GM20000 (cell line): ENCODE measurements at places on chromosomes 5 and 9.

DNA sequence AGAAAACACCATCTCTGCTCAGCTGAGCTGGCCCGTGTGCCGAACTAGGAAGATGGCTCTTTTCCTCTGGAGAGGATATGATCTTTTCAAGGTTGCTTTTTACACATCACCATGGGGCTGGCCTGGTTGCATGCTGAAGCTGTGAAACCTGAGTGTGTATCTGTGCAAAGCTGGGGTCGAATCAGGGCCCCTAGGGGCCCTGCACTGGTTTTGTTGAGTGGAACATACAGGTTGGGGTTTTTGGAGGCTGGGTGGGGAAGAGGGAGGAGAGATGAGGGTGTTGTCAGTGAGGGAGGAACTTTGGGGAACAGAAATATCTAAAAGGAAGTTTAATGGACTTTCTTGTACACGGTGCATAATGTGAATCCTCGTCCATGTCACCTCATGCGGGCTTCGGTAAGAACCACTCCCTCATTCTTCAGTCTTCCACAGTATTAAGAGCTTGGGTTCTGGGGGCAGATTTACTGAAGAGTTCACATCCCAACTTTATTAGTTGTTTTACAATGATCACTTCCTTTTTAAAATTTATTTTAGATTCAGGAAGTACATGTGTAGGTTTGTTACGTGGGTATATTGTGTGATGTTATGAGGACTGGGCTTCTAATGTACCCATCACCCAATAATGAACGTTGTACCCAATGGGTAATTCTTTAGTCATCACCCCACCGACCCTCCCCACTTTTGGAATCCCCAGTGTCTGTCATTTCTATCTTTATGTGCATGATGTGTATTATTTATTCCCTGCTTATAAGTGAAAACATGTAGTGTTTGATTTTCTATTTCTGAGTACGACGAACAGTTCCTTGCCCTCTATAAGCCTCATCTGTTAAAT is 238.2 kb downstream of the NR3C1 start:
- no peak for DNase-seq

GRCh38 chr9:76720245-76720644 is 44.0 kb upstream of the PCA3 start:
- no peak for DNase-seq

GRCh38 chr5:41707853-41708603 is 162.2 kb downstream of the OXCT1 start:
- peak; percentile 42 for DNase-seq

DNA sequence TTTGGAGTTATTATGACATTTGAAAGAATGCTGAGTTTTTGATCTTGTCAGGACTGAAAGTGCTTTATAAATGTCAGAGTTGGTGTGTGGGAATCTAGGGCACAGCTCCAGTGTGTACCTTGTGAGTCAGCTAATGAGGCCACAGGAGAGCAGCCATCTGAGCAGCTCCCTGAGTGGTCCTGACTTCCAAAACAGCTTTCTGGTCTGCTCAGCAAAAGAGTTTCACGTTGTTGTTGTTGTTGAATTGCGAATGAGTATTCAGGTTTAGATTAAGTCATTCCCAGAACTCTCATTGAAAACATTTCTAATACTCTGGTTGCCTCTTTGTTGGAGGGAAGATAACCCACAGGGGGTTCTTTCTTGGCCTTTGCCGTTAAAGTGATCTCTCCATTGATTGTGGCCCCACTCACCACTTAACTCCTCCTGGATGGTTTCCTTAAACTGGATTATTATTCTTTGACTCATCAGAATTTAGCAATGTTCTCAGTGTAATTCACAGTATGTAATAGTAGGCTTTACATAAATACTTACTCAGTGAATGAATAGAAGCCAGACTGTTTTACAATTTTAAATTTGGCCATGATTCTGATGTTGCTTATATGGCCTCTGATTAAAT is 125.1 kb upstream of the SGCD start:
- DNase-seq: no peak

DNA sequence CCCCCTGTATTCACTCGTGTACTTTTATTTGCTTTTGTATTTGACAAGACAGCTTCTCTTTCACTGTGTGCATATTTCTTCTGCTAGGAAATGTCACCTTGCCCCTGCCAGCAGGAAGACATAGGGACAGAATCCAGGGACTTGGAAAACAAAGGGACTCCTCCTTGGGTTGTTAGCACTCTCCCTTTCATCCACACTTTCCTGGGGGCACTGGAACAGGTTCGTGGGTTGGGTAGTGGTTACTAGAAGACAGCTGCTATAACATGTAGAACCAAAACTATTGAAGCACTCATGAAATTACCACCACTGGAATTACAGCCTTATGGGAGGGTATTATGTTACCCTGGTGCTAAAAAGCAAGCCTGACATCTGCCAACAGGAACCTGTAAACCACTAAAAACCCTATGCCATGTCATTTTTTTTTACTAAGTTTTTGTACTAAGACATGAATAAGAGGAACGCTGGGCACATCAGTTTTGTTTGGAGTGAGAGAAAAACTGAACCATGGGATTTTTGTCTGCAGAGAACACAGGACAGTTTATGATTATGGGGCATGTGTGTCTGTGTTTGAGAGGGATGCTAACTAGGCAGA is 4.7 kb upstream of the CCL28 start:
- DNase-seq: no peak

GRCh38 chr5:115501464-115502210 is 42.9 kb downstream of the FEM1C start:
- no peak for DNase-seq

DNA sequence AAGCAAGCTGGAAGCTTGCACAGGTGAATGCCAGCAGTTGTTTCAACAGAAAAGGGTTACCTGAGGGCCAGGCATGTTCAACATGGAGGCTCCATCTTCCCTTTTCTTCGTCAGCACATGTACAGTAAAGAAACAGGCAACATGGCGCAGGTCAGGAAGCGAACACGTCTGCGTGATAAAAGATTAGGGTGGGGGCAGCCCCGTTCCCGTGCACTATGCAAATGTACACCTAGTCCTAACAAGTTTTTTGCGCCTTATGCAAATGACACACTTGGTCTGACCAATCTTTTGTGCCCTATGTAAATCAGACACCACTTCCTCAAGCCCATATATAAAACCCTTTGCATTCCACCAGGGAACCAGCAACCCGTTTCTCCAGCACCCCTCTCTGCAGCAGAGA is 452.1 kb upstream of the PTPRD start:
- no peak for DNase-seq

DNA sequence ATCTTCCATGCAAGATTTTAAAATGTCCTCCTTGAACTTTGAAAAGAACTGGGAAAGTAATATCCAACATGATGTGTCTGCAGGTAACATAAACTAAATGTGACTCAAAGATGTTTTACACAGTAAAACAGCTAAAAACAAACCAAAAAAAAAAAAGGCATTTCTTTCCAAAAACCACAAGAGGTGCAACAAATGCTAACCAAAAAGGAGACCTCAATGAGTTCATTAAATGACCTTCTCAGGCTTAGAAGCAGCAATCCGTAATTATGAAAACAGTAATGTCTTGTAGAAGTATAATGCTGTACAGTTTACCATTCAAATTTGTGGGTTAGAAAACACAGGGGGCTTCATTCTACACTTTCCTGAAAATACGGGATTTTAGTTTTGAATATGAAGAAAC is 2.5 kb downstream of the RNF145 start:
- DNase-seq: no peak

- peak; percentile 36 for DNase-seq
Measured at GRCh38 chr5:35230038-35230611, at the start of gene PRLR. Gene PRLR, minus strand, starts transcription at chr5:35230487. Its CDS starts 140,867 bp downstream, at chr5:35089620.

DNA sequence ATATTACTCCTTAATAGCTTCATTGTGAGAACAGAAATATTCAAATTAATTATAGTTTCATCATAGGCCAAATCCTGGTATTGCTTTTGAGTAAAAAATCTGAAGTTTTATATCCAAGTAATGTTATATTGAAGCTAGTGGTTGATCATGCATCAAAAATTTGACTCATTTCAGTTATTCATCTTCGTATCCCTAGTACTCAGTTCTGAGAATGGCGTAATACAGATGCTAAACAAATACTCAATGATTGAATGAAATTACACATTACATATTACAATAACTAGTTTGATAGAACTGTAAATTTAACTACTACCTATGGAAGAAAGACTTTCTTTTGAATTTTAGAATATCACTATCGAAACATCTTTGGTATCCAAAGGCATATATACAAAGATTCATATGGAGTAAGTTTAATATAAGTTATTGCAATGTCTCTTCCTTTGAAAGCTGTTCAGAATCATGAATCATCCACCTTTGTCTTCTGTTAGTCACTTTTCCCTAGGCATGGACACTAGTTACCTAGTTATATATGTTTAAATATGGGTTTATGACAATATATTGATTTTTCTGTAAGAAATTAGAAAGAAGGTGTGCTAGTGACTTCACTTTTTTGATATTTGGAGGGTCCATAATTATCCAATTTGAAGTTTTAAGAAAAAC is 5.0 kb upstream of the ZNF462 start:
- no peak for DNase-seq

DNA sequence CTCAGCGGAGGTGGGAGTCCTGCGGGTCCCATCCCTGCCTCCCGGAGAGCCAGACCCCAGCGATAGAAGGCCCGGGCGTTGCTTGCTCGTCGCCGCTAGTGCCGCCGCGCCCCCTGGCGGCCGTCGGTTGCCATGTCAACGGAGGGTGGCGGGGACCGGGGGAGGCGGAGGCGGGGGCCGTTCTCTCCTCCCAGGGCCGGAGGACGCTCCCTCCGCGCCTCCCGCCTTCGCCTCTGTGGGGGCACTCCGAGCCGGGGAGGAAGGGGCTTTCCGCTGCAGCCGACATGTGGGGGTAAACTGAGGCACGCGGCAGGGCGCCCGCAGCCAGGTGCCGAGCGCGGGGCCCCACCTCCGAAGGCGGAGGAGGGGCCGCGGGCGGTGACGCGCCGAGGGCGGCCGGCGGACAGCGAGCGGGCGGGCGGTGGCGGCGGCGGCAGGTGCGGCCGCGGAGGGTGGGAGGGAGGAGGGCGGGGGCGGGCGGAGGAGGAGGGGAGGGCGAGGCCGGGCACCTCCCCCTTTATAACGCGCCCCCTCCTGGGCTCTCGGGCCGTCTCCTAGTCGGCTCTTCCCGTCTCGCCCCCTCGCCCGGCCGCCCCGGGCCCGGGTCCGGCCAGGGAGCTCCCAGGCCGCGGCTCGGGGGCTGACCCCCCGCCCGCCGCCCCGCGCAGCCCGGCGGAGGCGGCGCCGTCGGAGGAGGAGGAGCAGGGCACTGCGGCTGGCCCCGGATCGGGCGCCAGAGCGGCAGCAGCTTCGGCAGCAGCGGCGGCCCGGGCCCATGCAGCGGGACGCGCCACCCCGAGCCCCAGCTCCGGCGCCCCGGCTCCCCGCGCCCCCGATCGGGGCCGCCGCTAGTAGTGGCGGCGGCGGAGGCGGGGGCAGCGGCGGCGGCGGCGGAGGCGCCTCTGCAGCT is 556 bp upstream of the CDK9 start:
- peak; percentile 92 for DNase-seq

- DNase-seq: no peak
Measured at GRCh38 chr5:1282131-1282992, 12.5 kb downstream of the TERT start.

DNA sequence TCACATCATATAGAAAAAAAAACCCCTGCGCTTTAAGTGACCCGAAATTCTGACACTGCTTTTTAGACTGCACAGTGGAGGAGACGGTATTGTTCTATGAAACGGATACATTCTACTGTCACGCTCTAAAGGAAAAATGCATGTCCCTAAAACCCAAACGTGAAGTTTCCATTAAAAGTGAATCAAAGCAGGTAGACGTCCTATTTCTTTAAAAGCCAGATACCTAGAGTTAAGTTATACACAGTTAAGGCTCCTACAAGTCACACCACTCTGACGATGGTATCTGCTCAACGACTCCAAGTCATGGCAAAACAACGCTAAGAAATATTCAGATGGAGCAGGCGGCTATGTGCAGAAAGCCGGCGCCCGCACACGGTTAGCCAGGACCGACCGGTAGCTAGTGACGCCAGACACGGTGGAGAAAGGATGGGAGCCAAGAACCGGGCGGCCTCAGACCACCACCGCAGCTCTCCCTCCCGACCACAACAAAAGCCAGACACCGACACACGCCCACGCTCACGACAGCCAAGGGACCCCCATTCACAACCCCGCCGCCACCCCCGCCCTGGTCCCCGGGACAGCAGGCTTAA is 734 bp downstream of the SKP1 start:
- no peak for DNase-seq

DNA sequence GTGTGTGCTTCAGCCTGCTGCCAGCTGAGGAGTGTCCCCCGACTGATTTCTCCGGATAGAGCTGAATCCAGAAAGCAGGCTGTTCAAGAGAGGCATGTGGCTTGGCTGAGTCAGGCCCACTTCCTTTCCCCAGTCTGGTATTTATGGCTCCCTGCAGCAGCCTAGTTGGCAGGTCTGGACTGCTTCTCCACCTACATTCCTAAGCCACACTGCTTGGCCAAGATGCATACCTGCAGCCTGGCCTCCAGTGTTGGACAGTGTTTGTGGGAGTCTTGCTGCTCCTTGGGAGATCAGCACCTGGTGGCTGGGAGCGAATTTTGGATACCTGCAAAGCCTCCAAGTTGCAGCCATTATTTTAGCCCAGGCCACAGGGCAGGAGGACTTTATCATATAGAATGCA is 670.8 kb downstream of the ACTL7B start:
- no peak for DNase-seq

DNA sequence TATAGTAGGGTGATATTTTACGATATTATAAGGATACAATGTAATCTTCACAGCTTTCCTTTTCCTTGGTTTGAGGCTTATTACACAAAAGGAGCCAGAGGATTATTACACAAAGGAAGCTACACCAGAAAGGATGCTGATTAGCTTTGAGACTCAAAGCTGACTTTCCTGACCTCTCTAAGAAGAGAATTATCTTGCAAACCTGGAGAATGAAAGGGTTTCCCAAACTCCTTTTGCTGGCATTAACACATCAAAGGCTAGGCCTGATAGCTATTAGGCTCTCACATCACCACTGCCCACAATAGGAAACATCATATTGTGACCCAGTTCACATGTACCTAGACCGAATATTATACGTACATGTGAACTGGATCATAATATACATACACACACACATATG is 34.2 kb upstream of the CHD1 start:
- no peak for DNase-seq

DNA sequence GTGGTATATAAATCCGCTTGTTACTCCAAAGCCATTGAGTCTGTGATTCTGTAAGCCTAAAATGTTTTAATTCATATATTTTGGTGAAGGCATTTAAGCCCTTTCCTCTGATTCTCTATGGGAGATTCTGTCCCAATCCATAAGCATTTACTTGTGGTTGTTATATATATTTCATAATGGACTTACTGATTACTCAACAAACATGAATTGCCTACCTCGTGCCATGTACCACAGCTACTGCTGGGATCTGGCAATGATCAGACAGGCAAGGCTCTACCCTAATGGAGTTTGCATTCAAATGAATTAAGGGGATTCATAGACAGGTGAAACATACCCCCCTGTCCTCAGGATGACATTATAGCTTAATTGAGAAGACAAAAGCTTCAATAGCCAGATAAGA is 54.5 kb downstream of the C9orf152 start:
- no peak for DNase-seq
